Stimulated activated CD8-positive, alpha-beta memory T cell treated with anti-CD3 and anti-CD28 coated beads, Interleukin-2, amount 100 ng/mL, for 48 hours (primary cell): ENCODE measurements at places on chromosomes 5 and 9.

GRCh38 chr9:107540164-107540561, 50.6 kb upstream of the KLF4 start:
- no peak for DNase-seq

DNA sequence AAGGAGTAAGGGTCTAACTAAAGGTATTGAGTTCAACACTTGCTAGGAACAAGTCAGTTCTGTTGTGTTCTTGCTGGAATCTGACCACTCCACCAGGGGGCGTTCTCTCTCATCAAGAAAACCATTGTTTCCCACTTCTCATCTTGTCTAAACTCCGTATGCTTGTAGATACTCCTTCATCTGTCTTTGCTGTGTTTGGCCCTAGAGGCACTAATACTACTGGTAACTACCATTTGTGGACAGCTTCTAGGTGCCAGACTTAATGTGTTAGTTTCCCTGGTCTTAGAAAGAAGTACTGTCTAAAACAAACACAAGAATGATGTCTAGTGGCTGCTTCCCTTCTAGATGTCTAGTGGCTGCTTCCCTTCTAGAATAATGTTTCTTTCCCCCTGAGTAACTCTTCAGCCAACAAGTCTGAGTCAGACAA, 18.7 kb upstream of the PTPDC1 start:
- DNase-seq = peak; percentile 46

- peak; percentile 55 for DNase-seq
Measured at GRCh38 chr9:95508968-95509850, 7.6 kb downstream of the PTCH1 start.

- DNase-seq = no peak
Measured at GRCh38 chr5:94376672-94377345, 241.6 kb downstream of the KIAA0825 start.

DNA sequence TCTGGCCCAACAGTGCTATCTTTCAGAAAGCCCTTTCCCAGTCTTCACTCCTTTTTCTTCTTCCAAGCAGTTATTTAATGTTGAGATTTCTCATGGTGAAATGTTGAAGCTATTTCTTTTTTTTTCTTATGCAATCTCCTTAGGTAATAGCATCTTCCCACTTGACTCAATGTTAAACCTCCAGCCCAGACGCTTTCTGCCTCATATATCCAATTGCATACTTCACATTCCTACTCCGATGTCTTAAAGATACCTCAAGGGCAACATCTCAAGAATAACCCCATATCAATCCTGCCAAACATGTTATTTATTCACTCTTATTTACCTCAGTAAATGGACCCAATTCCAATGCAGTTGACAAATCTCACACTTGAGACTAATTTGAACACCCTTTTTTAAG, 187.3 kb downstream of the CDH12 start:
- DNase-seq = no peak

DNA sequence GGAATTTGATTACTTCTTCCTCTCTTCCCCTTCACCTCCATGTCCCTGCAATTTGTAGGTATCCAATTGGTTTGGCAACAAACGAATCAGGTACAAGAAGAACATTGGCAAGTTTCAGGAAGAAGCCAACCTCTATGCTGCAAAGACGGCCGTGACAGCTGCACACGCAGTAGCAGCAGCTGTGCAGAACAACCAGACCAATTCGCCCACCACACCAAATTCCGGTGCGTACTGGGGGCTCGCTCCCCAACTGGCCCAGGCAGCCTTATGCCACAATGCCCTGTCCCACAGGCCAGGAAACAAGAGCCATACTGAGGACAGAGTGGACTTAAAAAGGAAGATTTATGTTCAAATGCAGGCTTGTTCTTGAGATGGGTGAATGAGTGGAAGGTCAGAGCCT, 213.5 kb downstream of the PBX3 start:
- no peak for DNase-seq

DNA sequence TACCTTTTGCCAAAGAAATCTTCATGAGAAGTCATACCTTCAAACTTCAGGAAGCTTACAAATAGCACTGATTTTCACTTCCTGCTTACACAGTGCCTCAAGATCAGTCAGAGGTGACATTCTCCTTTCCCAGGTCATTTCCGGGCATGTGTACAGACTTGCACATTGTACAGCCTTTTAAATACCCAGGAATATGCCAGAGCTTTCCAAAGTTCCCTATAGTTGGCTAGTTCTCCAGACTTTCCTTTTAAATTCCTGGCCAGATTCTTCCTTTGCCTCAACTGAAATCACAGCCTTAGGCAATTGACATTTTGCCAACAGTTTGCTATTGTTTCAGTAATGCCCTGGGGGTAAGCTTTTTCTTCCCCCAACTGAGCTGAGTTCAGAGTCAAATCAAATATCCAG, 47.2 kb downstream of the RFX3 start:
- no peak for DNase-seq

- no peak for DNase-seq
Measured at GRCh38 chr5:118211606-118212005, 776.7 kb downstream of the DTWD2 start.

- DNase-seq = no peak
Measured at GRCh38 chr5:10831419-10831818, 70.4 kb upstream of the DAP start.

GRCh38 chr5:56244627-56245026, 11.5 kb upstream of the ANKRD55 start:
- no peak for DNase-seq

- DNase-seq = no peak
Measured at GRCh38 chr5:135371622-135372232, 27.3 kb downstream of the MACROH2A1 start.

DNA sequence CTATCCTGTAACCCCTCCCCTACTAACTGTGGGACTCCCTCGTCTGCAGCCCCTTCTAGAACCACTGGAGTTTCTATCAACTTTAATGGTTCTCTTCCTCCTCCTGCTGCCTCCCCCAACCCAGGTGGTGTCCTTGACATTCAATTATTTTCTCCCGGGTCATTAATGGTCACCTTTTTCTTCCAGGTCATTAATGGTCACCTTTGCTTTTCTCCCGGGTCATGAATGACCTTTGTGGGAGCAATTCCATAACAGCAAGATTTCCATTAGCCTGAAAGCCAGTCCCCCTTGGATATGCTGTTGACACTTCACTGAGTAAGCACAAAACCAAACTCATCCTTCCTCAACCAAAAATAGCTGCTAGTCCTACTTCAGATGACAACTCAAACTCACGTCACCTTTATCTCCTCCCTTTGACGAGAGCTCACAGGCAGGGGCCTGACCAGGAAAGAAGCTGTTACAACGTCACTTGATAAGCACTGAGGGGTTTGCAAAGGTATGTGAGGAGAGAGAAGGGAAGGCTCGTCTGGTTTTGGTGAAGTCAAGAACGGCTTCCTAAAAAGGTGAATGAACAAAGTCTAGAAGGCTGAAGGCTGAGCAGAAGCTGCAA, 10.9 kb downstream of the CCDC127 start:
- DNase-seq = no peak

DNA sequence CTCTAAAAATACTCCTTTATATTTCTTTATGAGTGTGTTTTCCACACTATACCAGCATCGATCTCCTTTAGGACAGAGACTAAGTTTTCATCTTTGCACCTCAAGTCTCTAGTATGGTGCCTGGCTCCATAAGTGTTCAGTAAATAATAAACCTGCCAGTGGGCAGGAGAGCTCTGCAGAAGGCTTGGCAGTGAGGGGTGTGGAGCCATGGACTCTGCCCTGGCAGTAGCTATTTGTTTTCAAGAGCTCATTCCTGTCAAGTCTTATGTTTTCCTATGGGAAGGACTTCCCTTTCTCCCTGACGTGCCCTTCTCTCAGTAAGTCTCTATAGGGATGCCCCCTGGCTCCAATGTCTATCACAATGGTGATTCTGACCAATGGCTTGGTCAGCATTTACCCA, 252.2 kb downstream of the PIK3R1 start:
- DNase-seq = no peak

GRCh38 chr5:125492977-125493376, 746.5 kb upstream of the ZNF608 start:
- DNase-seq = no peak

GRCh38 chr9:3475300-3476020, 50.3 kb downstream of the RFX3 start:
- DNase-seq = no peak

GRCh38 chr5:65481171-65481581, 544 bp downstream of the ADAMTS6 start:
- DNase-seq = no peak

- no peak for DNase-seq
Measured at GRCh38 chr5:30387974-30388632, 805.4 kb upstream of the CDH6 start.

- no peak for DNase-seq
Measured at GRCh38 chr5:1004461-1005248, 3.9 kb upstream of the NKD2 start.

- DNase-seq = no peak
Measured at GRCh38 chr5:89081360-89081759, 198.4 kb upstream of the MEF2C start.

- DNase-seq = no peak
Measured at GRCh38 chr5:149108651-149109280, 32.5 kb upstream of the ABLIM3 start.
